ENCODE measurements at places on chromosomes 4 and X. TPM values are rescaled to one million over a fixed set of nuclear protein-coding genes. Genes with fewer than 3 reads are reported as not detected.

GRCh38 chr4:1411436-1412375, 5.5 kb upstream of the NKX1-1 start:
- no peak for DNase-seq

- no peak for DNase-seq
These were observed 234.8 kb downstream of the SCFD2 start for GRCh38 chr4:53130896-53131561.

Gene SLC9B1
- 0.95 TPM for total RNA-seq

- DNase-seq: no peak
These were observed 570.4 kb upstream of the GALNTL6 start for GRCh38 chr4:171242831-171243230.

GRCh38 chr4:158805635-158806471, 37.0 kb downstream of the FNIP2 start:
- DNase-seq: no peak

Gene EDA2R
- 1.0 TPM for total RNA-seq

- no peak for DNase-seq
These were observed 87.7 kb downstream of the FBXW7 start for GRCh38 chr4:152448038-152448707.

GRCh38 chrX:154366666-154367055, 7.8 kb downstream of the FLNA start:
- no peak for DNase-seq

- no peak for DNase-seq
These were observed 1960.8 kb downstream of the PCDH7 start for GRCh38 chr4:32680946-32681345.

DNA sequence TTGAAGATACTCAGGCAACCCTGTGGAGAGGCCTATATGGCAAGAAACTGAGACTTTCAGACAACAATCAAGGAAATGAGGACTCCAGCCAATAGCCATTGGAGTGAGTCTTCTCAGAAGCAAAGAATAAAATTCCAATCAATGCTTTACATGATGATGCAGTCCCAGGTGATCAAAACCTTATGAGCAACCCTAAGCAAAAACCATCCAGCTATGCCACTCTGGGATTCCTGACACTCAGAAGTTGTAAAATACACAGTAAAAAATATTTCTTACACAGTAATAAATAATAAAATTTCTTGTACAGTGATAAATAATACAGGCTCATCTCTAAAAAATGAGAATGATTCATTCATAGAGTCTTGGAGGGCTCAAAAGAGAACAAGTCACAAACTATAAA, 150.6 kb downstream of the IL15 start:
- no peak for DNase-seq

- no peak for DNase-seq
These were observed 57.8 kb upstream of the FAM47B start for GRCh38 chrX:34884817-34885216.

DNA sequence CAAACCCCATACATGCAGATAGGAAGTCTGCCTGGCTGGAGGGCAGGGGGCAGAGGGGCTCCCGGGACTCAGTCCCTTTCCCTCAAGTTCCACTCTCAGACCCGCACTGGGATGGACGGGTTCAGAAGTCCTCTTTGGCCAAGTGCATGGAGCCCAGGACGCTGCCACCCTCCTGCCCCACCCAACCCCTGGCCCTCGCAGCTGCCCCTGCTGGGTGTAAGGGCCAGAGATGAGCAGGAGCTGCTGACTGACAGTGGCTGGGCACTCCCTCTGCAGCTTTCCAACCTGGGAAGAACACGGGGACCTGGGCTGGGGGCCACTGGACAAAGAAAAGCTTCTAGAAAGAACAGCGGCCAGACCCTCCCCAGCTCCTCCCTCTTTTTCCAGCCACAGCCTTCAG, 3.4 kb downstream of the L1CAM start:
- no peak for DNase-seq

DNA sequence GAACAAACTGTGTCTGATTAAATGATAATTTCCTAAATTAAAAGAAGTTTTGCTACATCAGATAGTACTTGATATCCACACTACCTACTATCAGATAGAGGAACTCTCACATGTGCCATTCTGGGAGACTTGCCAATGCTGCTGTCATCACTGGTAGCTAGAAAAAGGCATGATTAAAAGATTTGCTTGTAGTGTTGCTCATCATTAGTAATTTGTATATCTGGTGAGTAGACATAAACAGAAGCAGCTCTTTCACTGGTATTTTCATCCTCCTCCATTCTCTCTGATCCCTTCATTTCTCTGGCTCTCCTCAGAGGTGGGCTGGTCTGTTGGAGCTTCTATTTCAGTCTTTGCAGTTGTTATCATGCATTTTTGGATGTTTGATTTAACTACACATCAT, 56.0 kb downstream of the SPRY1 start:
- DNase-seq: peak; percentile 80

Measured in omental fat pad (tissue), 4 donors.